ENCODE measurements at places on chromosomes 16 and 17.

GRCh38 chr16:73092236-73092781 lies 44.4 kb upstream of the ZFHX3 start:
- DNase-seq, result no peak

- no peak for DNase-seq
Observed at GRCh38 chr16:82302042-82302727, 132.2 kb upstream of the MPHOSPH6 start.

DNA sequence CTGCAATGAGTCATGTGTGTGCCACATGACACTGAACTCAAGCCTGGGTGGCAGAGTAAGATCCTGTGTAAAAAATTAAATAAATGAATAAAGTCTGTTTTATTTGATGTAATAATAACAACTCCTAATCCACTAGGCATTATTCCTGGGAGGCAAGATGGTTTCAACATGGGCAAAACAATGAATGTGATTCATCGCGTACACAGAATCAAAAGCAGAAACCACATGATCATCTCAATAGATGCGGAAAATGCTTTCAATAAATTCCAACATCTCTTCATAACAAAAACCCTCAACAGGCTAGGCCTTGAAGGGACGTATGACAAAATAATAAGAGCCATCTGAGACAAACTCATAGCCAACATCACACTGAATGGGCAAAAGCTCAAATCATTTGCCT lies 195.4 kb downstream of the CDH11 start:
- DNase-seq, result no peak

- DNase-seq, result peak; percentile 35
Observed at GRCh38 chr16:84144209-84144858, 643 bp downstream of the HSDL1 start.

DNA sequence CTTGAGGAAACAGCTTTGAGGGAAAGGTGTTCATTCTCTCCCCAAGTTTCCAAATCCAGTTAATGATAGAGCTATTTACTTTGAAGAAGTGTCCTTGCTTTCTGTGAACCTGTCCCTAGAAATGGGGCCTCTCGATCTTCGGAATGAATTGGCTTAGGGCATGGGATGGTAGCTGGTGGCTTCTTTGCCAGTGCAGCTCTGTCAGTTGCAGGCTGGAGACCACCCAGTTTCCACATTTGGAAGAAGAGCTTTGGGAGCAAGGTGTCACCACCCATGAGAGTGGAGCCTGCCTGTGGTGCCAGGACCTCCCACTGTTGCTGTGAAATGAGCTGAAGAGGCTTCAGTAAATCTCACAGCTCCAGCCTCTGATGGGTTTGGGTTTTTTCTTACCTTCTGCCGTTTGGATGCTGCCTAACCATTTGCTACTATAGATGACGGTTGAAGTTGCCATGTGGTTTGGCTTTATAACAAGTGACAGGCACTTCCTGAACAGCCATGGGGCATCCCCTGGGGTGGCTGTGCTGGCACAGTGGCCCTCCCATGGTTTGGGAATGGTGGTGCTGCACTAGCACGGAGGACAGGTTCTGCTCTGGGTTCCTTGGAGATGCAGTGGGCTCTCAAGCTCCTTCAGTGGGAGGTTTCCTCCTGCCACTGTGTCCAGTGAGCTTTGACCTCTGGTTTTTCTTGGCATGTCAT lies 19.5 kb upstream of the SLC5A10 start:
- peak; percentile 8 for DNase-seq

DNA sequence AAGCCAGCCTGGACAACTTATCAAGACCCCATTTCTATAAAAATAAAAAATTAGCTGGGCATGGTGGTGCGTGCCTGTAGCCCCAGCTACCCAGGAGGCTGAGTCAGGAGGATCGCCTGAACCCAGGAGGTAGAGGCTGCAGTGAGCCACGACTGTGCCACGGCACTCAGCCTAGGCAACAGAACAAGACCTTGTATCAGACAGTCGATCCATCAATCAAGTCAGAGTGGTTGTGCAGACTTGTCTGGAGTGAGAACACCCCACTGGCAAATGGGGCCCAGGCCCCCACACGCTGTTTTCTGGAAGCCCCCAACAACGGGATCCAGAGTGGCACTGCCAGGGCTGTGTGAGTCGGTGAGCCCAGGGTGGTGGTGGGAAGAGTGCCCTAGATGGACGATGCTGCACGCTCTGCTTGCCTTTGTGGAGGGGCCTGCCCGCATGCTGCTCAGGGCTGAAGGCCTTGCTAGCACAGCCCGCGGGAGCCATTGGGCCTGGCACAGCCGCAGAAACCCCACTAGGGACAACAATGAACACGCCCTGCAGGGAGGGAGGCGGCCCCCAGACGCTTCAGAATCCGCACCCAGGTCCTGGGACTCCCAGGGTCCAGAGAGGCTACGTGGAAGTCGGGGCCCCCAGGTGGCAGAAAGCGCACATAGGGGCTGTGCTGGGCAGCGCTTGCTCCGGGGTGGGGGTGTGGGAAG lies 80.1 kb upstream of the GNG13 start:
- DNase-seq, result no peak

GRCh38 chr16:56260378-56261160 lies 69.3 kb downstream of the GNAO1 start:
- no peak for DNase-seq

DNA sequence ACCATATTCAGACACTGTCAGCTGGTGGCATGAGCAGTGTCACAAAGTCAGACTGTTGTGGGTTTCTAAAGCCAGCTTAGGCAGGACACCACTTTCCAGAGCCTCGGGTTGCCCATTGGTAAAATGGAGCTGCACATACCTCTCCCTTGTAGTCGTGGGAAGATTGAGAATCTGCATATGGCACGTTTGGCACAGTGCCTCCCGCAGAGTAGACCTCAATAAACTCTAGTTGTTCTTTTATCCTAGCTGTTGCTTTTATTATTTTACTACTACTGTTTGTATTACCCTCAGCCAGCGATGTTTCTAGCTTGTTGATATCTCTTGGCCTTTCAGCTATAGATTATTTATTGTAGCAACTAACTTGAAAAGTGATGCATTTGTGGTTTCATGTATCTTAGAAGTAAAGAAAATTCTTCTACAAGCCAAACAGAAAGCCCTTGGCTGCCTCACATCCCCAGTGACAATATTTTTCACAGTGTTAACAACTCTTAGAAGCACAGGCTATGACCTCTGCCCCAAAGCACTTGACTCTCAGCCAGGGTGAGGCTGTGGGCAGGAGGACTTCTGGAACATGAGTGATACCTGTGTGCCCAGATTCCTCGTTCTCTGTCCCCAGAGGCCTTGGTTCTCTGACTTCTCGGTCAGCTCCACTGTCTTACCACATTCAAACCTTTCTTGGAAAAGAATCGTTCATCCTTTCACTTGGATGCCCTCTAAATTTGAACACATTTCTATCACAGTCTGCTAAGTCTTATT lies 351.6 kb downstream of the SNX29 start:
- DNase-seq, result no peak

GRCh38 chr16:70746708-70747424 lies 54.1 kb downstream of the VAC14 start:
- DNase-seq, result peak; percentile 10

DNA sequence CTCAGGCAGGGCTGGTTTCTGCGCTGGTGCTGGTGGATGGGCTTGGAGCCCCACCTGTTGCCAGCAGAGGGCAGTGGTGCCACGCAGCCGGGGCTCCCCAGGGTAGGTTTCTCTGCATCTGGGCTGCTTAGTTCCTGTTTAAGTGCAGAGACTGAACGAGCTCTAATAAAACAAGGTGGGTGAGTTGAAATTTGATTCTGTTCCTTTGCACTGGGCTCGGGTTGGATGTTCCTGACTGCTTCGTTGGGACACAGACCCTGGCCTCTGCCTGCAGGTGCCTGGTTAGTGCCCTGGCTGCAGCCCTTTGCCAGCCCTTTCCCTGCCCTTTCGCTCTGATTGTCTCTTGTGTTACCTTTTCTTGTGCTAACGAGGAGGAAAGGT lies 30.0 kb downstream of the TBCD start:
- DNase-seq, result peak; percentile 80

GRCh38 chr16:87086156-87086555 lies 231.0 kb downstream of the C16orf95 start:
- DNase-seq, result no peak

DNA sequence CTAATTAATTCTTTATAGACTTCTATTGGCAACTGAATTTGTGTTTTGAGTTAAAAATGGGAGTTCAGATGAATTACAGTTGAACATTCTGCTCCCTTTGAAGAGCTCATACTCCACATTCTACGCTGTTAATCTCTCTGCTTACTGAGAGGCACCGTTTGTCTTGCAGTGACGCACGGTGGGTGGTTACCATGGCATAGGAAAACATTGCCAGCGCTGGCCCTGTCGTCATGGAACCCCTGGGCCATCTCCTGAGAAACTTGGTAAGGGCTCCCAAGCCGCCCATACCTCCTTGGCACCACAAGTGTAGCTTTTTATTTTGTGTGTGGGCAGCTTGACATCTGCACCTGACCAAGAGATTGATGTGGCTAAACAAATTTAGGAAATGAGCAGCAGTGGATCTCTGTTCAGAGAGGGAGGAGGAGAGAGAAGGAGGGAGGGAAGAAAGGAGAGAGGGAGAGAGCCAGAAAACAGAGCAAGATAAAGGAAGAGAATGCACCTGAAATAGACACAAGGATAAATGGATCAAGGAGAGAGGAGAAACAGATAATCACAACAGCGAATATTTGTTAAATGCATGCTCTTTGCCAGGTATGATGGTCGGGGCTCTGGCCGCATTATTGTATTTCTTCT lies 398.5 kb downstream of the HAPSTR1 start:
- no peak for DNase-seq

Data from activated CD4-positive, alpha-beta T cell treated with anti-CD3 and anti-CD28 coated beads, Interleukin-2, amount 50 U/mL, for 16 hours (primary cell).